Immature natural killer cell (primary cell): ENCODE measurements at places on chromosomes 5 and 9.

DNA sequence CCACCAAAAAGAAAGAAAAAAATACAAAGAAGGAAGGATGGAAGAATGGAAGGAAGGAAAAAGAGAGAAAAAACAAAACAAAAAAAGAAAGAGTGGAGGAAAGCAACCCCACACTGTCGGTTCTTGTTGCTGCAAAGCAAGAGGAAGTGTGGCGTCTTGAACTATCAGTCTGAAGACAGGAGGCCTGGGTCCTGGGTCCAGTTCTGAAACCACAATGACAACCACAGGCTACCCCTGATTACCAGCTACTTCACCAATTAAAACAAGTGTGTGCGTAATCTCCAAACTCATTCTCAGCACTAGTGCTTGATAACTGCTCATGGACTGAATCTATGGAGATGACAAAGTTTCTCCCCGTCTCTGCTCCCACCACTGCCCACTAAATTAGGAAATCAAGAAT, 93.7 kb downstream of the RASEF start:
- no peak for DNase-seq

DNA sequence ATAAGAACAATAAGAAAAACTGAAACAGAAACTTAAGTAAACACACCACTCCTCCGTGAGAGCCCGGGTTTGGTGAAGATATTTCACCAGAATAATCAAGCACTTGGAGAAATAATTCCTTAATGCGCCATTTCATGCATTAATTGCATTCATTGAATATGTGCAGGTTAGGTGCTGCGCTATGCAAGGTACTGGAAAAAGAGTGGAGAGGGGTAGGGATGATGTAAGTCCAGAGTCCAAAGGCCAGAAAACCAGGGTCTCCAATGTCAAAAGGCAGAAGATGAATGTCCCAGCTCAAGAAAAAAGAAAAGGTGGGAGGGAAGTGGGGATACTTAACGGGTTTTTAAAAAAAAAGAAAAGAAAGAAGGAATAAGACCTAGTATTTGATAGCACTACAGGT, 669 bp upstream of the ZFP37 start:
- DNase-seq = no peak

- DNase-seq = no peak
Measured at GRCh38 chr5:176629317-176629852, 949 bp downstream of the SNCB start.

DNA sequence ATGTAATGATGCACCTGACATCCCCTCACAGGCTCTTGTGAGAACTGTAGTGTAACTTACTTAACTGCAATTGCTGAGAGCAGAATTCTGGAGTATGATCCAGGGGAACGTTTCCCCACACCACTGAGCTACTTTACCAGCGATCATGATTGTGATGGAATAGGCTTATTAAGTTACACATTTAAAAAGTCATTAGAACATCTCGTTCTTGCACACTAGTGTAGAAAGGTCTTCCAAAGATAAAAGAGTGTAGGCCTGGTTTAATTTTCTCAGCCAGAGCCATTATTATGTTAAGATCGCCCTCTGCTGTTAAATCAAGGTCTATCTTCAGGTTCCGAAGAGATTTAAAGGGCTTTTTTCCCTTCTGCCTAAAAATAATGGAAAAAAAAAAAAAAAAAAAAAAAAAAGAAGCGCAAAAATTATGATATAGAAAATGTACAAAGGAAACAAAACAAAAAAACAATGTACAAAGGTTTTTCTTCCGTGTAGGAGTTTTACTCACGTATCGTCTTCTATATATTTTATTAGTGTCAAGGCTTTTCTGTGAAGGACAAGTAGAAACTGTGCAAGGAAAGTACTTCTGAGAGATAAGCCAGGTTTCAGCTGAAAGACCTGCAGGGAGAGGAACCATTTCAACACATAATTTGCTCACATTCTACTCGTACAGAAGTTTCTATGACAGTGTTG, 18.6 kb upstream of the MOB3B start:
- DNase-seq = no peak

- DNase-seq = peak; percentile 15
Measured at GRCh38 chr9:127557466-127557869, 54.6 kb upstream of the STXBP1 start.

DNA sequence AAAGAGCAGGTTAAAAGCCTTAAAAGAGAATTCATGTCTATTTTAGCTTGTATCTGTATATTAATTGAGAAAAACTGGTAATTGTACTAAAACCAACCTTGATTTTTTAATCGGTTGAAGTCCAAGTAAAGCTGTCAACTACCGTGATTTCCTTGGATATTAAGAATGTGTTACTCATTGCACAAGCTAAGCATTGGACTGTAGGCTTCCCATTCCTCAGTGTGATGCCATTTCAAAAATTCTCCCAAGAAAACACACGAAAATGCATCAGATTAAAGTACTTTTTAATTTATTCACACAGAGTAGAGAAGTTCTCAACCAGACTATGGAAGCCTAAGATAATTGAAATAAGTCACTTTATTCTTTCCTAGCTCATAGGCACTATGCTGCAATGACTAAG, 761.4 kb upstream of the TYRP1 start:
- DNase-seq = no peak

DNA sequence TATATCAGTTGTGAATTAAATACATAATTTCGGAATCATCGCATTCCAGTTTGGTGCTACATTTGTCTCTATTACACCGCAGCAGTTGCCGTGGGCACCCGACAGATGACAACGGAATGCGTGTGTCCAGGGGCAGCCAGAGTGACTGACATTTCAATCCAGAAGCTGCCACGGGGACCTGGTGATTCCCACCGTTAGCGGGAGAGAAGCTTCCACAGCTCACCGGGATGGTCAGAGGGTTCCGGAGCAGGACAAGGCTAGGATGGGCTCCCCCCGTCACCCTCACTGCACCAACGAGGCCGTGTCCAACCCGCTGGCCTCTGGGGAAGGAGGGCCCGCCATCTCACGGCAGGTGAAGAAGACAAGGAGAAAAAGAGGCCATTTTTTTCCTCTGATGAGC, 86.8 kb downstream of the GTF3C4 start:
- DNase-seq = no peak

DNA sequence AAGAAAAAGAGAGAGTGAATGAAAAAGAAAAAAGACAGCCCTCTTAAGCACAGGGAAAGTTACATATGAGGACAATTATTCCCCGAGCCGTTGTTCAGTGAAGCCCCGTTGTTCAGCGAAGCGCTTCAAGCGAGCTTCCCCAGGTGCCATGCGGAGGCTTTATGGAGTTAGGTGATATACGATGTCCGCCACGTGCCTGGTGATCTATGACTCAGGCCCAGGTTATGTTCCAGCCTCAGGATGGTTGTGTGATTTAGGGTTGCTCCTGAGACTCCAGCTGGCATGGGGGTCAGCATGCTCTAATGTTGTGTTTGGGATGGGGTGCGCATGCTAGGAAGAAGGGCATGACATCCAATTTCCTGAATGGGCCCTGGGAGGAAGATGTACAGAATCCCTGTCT, 365.6 kb downstream of the CDK5RAP2 start:
- DNase-seq = no peak

DNA sequence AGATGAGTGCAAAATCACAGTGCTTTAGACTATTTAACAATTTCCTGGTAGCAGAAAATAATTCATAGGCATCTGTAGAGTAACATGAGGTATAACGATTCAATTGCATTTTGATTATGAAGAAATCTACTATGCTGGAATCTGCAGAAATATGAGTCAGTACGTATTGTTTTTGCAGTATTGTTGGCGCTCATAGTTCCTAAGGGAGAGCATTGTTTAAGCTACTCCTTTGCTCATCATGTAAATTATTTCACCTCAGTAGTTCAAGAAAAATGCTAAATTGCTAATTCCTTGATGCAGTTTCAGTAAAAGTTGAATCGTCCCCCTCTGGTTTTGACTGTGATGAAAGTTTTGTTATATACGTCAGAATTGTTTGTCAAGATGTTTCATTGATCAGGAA, 458.4 kb downstream of the HINT1 start:
- DNase-seq = no peak

DNA sequence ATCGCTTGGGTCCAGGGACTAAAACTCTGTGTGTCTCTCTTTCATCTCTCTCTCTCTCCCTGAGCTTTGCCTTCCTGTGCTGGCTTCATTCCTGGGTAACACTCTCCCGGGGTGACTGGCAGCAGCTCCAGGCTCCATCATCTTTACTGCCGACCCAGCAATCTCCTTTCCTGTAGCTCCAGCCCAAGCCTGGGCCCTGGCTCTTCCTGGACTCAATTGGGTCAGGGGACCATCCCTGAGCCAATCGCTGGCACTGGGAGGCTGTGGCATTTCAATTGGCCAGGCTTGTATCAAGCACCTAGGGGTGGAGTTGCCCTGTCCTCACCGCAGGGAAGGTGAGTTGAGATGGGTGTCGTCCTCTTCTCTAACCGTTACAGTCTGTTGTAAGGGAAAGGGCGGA, 31.9 kb downstream of the FAM240B start:
- no peak for DNase-seq

DNA sequence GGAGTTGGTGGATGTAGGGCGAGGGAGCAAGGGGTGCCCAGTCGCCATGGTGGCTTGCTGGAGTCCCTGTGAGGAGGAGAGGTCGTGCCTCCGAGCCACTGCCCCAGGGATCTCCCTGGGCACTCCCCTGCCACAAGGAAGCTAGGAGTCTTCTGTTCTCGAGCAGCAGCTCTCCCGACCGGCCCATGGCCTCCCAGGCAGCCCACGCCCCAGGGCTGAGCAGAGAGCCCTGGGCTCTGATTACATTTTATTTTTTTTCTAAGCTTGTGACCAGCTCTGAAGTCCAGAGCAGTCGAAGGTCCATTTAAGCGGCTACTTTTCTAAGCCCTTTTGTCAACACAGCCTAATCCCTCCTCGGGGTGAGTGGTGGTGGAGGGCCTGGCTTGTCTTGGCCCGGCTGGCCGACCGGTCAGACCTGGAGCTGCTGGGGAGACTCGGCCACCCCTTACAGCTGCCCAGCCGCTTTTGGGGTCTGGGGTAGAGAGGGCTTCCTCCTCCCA, 2.1 kb downstream of the RXRA start:
- DNase-seq = no peak

- DNase-seq = no peak
Measured at GRCh38 chr9:127102788-127103187, 19.6 kb downstream of the ANGPTL2 start.

DNA sequence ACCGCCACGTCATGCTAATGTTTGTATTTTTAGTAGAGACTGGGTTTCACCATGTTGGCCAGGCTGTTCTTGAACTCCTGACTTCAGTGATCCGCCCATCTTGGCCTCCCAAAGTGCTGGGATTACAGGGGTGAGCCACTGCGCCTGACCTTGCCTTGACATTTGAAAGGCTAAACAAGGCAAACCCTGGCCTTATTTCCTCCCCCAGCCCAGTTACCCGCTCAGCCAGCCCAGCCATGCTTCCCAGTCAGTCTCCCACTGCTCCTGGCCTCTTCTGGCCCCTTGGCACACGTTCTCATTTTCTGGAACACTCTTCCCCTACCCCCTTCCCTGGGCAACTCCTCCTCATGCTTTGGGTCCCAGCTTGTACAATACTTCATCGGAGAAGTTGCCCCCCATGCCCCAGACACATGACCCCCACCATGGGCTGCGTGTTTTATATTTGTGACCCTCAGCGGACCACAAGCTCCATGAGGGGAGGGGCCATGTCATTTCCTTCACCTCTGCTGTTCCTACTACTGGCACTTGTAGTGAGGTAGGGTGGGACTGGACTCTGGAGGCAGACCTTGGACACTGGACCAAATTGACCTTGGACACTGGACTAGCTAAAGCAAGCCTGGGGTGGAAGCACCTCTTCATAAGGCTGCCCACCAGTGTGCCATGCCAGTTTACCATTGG, 94.4 kb upstream of the IER5L start:
- DNase-seq = no peak

- DNase-seq = no peak
Measured at GRCh38 chr5:127849891-127850290, 146.7 kb downstream of the CCDC192 start.

GRCh38 chr5:132076983-132077382, 3.4 kb downstream of the CSF2 start:
- DNase-seq = no peak

DNA sequence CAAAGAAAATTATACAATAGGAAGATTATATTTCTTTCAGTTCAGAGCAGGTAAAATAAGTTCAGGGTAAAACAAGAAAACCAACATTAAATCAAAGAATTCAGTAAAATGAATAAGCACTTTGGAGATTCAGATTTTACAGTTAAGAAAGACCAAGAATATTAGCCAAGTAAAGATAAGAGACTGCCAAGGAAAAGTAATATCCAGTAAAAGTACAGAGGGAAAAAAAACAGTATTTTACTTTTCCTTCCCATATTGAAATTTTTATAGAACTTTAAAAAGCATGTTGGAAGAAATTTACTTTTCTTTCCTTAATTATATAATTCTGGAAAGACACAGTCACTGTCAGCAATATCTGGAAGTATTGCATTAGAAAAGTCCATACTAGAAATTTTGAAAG, 393.4 kb downstream of the NFIB start:
- no peak for DNase-seq

- DNase-seq = no peak
Measured at GRCh38 chr5:123209502-123210027, 120.5 kb downstream of the PRDM6 start.
